ENCODE measurements at places on chromosomes 2 and 18.

DNA sequence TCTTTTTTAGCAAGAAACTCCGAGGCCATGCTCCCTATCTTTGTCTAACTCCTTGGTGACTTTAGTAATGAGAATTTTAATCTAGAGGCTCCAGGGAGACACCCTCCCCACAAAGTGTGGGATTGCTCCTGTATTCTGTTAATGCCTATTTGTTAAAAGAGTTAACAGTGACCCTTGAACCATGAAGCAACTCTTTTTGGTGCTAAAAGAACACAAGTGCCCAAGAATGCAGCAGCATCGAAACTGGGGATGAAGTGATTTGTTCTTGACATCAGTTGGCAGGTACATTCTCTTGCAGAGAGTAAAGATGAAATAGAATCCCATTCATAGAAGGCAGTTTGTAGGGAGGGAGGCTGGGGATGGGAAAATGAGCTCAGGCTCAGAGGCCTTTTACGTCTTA is 50.0 kb downstream of the FMNL2 start:
- DNase-seq, result no peak

- DNase-seq, result no peak
Observed at GRCh38 chr2:158726911-158727592, 68.1 kb upstream of the DAPL1 start.

- DNase-seq, result peak; percentile 49
Observed at GRCh38 chr2:201950606-201951005, 83.0 kb upstream of the FZD7 start.

DNA sequence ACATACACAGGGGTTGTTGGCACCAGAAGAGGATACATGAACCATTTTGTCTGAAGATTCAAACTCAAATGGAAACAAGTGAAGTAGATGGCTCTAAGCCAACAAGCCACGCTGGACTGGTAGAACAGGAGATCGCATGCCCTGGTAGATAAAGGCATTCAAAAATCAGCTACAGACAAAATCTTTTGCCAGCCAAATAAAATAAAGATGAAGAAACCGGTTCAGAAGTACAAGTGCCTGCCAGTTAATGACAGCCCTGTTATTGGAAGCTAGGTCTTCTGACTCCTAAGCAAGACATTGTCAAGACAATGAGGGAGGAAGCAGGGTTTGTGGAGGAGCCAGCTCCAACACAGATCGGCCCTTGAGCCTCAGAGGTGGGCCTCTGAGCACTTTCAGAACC is 52.3 kb downstream of the EHD3 start:
- DNase-seq, result no peak

DNA sequence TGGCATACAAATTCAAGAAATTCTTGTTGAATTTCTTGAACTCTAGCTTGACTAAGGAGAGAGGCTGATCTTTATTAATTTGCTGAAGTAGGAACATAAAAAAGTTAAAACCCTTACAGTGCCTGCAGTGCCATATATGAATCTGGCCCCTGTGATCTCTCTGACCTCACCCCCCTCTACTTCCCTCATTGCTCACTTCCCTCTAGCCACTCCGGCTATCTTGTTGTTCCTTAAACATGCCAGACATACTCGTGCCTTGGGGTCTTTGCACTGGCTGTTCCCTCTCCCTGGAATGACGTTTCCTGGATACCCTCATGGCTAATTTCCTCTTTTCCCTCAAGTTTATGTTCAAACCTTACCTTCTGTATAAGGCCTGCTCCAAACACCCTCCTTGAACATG is 246.3 kb upstream of the SIX2 start:
- no peak for DNase-seq

- peak; percentile 79 for DNase-seq
Observed at GRCh38 chr2:191051825-191052778, 38.1 kb upstream of the STAT1 start.

- DNase-seq, result peak; percentile 80
Observed at GRCh38 chr18:9627642-9628041, 13.3 kb upstream of the PPP4R1 start.

GRCh38 chr18:67840379-67840778 is 323.9 kb upstream of the DSEL start:
- DNase-seq, result no peak

- no peak for DNase-seq
Observed at GRCh38 chr2:34029073-34029472, 430.0 kb upstream of the FAM98A start.

DNA sequence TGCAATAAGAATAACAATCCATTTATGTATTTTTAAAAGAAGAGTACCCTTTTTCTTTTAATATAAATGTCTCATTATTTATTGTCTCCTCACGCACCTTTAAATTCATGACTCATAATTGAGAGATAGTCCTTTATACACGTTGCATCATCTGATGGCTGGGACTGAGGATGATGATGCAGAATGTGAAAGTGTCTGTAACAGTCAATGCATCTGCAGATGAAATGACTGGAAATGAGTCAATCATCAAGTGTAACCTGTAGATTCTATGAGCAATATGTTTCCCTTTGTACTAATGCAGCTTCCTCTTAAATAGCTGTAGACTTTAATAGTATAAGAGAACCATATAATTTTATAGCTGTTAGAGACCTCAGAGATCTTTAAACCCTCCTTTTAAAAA is 26.1 kb upstream of the SYT4 start:
- no peak for DNase-seq

DNA sequence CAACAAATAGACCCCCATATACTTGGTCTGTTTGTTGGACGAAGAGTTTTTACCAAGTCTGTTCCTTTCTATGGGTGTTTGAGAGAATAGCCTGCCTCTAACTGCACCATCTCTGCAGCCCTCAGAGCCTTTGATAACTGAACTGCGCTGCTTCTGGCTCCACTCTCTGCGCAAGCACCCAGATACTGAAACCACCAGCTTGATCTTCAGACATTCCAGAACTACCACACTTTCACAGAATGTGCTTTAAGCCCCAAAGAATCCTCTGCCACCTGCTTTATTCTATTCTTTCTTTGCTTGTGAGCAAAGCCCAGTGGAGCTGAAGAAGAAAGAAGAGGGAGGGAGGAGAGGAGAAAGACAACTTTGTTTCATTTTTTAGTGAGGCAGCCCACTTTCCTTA is 380.7 kb downstream of the BCL11A start:
- no peak for DNase-seq
